ENCODE measurements at places on chromosomes 3 and 15.

DNA sequence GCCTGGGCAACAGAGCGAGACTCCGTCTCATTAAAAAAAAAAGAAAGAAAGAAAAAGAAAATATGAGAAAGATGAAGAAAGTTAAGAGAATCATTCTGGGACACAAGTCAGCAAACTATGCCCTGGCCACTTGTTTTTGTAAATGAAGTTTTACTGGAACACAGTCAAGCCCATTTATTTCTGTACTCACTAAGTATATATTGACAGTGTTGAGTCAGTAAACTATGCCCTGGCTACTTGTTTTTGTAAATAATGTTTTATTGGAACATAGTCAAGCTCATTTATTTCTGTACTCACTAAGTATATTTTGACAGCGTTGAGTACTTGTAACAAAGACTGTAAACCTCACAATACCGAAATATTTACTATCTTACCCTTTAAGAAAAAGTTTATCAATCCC is 42.2 kb upstream of the SIN3A start:
- DNase-seq: no peak

DNA sequence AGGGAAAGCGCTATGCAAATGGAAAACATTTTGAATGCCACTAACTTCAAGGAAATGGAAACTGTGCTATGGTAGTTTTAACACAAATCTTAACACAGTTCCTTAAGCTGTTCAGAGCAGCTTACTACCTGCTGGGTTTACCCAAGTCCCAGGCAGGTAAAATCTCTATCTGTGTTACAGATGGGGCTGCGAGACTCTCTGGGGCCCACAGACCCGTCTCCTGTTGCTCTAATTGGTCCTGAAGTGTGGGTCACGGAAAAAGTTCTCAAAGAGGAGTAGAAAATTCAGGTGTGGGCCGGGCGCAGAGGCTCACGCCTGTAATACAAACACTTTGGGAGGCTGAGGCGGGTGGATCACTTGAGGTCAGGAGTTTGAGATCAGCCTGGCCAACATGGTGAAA is 16.9 kb upstream of the ZFYVE19 start:
- no peak for DNase-seq

- no peak for DNase-seq
These were observed 1.3 kb upstream of the BTLA start for GRCh38 chr3:112500621-112501020.

DNA sequence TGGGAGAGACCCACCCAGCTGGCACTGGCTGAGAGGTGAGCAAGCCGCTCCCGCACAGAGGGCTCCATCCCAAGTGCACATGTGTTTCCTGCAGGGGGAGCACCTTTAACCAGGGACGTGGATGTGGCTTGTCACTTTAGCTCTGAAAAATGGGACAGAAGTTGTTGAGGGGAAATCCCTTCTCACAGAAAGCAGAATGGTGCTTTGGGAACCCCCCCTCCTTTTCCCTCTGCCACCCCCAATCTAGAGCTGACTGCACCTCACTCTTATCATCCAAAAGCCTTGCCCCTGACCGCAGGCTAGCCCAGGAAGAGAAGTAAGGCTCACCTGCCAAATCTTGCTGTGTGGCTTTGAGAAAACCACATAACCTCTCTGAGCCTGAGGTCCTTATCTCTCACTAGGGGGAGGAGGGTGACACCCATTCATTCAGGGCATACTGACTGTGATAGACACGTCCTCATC is 77.9 kb downstream of the RPN1 start:
- DNase-seq: no peak

- no peak for DNase-seq
These were observed 179.3 kb upstream of the CHRM5 start for GRCh38 chr15:33788906-33789540.

DNA sequence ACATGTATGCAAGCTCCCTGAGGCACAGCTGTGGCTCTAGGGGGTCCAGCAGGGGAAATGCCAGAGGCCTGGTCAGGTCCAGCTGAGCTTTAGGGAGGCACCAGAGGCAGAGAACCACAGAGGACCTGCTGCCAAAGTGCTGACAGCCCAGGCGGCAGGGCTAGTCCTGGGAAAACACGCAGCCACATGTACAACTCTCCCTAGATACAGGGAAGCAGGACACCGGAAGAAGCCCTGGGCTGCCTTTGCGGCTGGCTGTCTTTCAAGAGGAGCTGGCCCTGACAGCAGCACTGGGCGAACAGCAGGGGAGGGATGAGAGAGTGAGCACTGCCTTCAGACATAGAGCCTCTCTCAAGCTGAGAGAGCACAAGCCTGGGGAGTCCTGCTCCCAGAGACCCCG is 40.7 kb downstream of the RFT1 start:
- no peak for DNase-seq

GRCh38 chr3:95738045-95738444 is 1076.3 kb upstream of the EPHA6 start:
- no peak for DNase-seq

- DNase-seq: no peak
These were observed 546.1 kb downstream of the NTRK3 start for GRCh38 chr15:87710406-87710805.

- DNase-seq: no peak
These were observed 48.6 kb downstream of the SLC12A8 start for GRCh38 chr3:125163739-125164601.

- no peak for DNase-seq
These were observed 363.4 kb downstream of the RBMS3 start for GRCh38 chr3:29644261-29644660.
